Cardiac atrium fibroblast (primary cell): ENCODE measurements at places on chromosomes 11 and 22. TPM values are rescaled to one million over a fixed set of nuclear protein-coding genes. Genes with fewer than 3 reads are reported as not detected.

Gene PAMR1
- total RNA-seq, result 206 and 311 TPM in 2 replicates

Gene PYGM
- total RNA-seq, result 5.8 and 9.7 TPM in 2 replicates

Gene CBL
- total RNA-seq, result 6.5 and 7.5 TPM in 2 replicates

Gene SAA4
- not detected in 2 replicates for total RNA-seq

Gene MMP11
- total RNA-seq, result 2.0 and 6.8 TPM in 2 replicates

Gene CLDN5
- 5.6 and 40.5 TPM in 2 replicates for total RNA-seq

Gene SMIM38
- total RNA-seq, result not detected in 2 replicates

Gene KCNK4
- not detected in 2 replicates for total RNA-seq

Gene FLRT1
- under 0.01 and 1.1 TPM in 2 replicates for total RNA-seq

Gene BIK
- total RNA-seq, result not detected in 2 replicates

Gene SCUBE2
- total RNA-seq, result 9.6 and 13.0 TPM in 2 replicates

Gene KRTAP5-11
- total RNA-seq, result not detected in 2 replicates

Gene RCOR2
- total RNA-seq, result 3.2 and 3.4 TPM in 2 replicates

Gene ZP1
- total RNA-seq, result 0.18 and 0.81 TPM in 2 replicates

Gene NPAS4
- total RNA-seq, result not detected in 2 replicates

Gene SYT9
- total RNA-seq, result not detected in 2 replicates

Gene HMGXB4
- 8.7 and 14.4 TPM in 2 replicates for total RNA-seq

Gene MS4A1
- not detected in 2 replicates for total RNA-seq

Gene ESAM
- total RNA-seq, result 2.2 and 15.2 TPM in 2 replicates

Gene MS4A10
- not detected in 2 replicates for total RNA-seq

Gene RIMBP3B
- total RNA-seq, result 0.16 TPM in 1 of 2 replicates, not detected in the other

Gene MOV10L1
- 2.1 and 3.6 TPM in 2 replicates for total RNA-seq

Gene RRP8
- total RNA-seq, result 7.4 and 23.3 TPM in 2 replicates

Gene DGCR8
- 18.6 and 22.4 TPM in 2 replicates for total RNA-seq

Gene CENPM
- 3.7 and 9.6 TPM in 2 replicates for total RNA-seq

Gene C11orf86
- not detected in 2 replicates for total RNA-seq

Gene MAPK8IP1
- 11.4 and 19.1 TPM in 2 replicates for total RNA-seq

Gene CASP5
- total RNA-seq, result not detected in 2 replicates

Gene LMNTD2
- total RNA-seq, result 0.81 and 3.1 TPM in 2 replicates

Gene CD248
- total RNA-seq, result 126 and 180 TPM in 2 replicates

Gene RABL2B
- total RNA-seq, result 6.3 and 7.1 TPM in 2 replicates

Gene PHF21B
- not detected in 2 replicates for total RNA-seq

Gene RFPL2
- total RNA-seq, result not detected in 2 replicates

Gene SCN2B
- total RNA-seq, result 0.16 TPM in 1 of 2 replicates, not detected in the other

Gene MS4A6E
- total RNA-seq, result not detected in 2 replicates

Gene MS4A7
- not detected in 2 replicates for total RNA-seq

Gene DRAP1
- total RNA-seq, result 122 and 141 TPM in 2 replicates

Gene HEPACAM
- not detected in 2 replicates for total RNA-seq

Gene SPI1
- total RNA-seq, result not detected in 2 replicates

Gene NOX4
- total RNA-seq, result 0.97 TPM in 1 of 2 replicates, not detected in the other

Gene FZD4
- total RNA-seq, result 22.8 and 23.8 TPM in 2 replicates

Gene ART5
- not detected in 2 replicates for total RNA-seq

Gene OVOL1
- total RNA-seq, result not detected in 2 replicates

Gene LBHD1
- total RNA-seq, result 1.1 and 5.2 TPM in 2 replicates

Gene APOBEC3F
- 1.4 and 2.8 TPM in 2 replicates for total RNA-seq

Gene REXO2
- total RNA-seq, result 255 and 270 TPM in 2 replicates

Gene PARVG
- total RNA-seq, result not detected in 2 replicates

Gene IFITM5
- not detected in 2 replicates for total RNA-seq

Gene FAM118B
- 11.7 and 13.9 TPM in 2 replicates for total RNA-seq

Gene KRTAP5-7
- not detected in 2 replicates for total RNA-seq

Gene CCDC34
- 0.54 and 1.1 TPM in 2 replicates for total RNA-seq

Gene CCDC90B
- 36.8 and 45.8 TPM in 2 replicates for total RNA-seq

Gene WNT11
- total RNA-seq, result 0.65 TPM in 1 of 2 replicates, not detected in the other

Gene BTBD18
- total RNA-seq, result not detected in 2 replicates

Gene A4GALT
- total RNA-seq, result 45.0 and 59.1 TPM in 2 replicates

Gene TMPRSS13
- not detected in 2 replicates for total RNA-seq

Gene PRSS23
- 197 and 215 TPM in 2 replicates for total RNA-seq
